GM23338 (cell line): ENCODE measurements at places on chromosomes 2 and 18. TPM values are rescaled to one million over a fixed set of nuclear protein-coding genes. Genes with fewer than 3 reads are reported as not detected.

The CRYGC gene
- total RNA-seq = not detected in 2 replicates

The DTNA gene
- 25.1 and 34.4 TPM in 2 replicates for total RNA-seq

The RIT2 gene
- 0.70 and 1.9 TPM in 2 replicates for total RNA-seq

The ANTXR1 gene
- total RNA-seq = 23.1 and 24.7 TPM in 2 replicates

The PJVK gene
- 2.1 and 3.0 TPM in 2 replicates for total RNA-seq

DNA sequence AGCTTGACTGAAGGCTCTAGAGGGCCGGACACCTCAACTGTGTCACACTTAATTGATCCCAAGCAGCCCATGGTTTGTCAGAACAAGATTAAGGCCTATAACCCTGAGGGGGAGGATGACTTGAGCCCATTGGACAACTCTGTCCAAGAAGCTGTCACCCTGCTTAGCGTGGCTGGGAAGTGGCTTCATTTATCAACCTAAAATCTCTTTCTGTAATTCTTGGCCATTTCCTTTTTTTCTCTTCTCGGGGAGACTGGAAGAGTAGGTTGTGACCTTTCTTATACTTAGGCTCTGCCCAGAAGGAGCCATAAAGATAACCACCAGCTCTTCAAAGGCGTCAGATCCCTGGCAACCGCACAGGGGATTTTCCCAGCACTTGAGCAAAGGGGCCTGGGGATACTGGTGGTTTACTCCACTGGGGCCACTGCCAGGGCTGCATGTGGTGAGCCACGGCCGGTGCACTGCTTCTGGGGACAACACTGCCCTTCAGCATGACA, 265.5 kb downstream of the CYRIA start:
- no peaks in the 10 kb centered on the region for H3K27me3 ChIP-seq
- H3K27ac ChIP-seq = no peak overlapping the region
- H3K4me1 ChIP-seq = no peaks in the 10 kb centered on the region
- no peak for DNase-seq
- no peaks in the 10 kb centered on the region for H3K36me3 ChIP-seq

GRCh38 chr18:53789376-53790247, 434.9 kb downstream of the MBD2 start:
- no peaks in the 10 kb centered on the region for H3K4me1 ChIP-seq
- no peaks in the 10 kb centered on the region for H3K27me3 ChIP-seq
- no peak overlapping the region for H3K27ac ChIP-seq
- no peaks in the 10 kb centered on the region for H3K36me3 ChIP-seq

- H3K4me3 ChIP-seq = no peak overlapping the region
- H3K36me3 ChIP-seq = no peaks in the 10 kb centered on the region
- no peak for DNase-seq
- H3K27ac ChIP-seq = no peak overlapping the region
- H3K4me1 ChIP-seq = peaks cover 61% of the 10 kb centered on the region
Observed at GRCh38 chr2:191252699-191253098, 7.5 kb downstream of the MYO1B start.

DNA sequence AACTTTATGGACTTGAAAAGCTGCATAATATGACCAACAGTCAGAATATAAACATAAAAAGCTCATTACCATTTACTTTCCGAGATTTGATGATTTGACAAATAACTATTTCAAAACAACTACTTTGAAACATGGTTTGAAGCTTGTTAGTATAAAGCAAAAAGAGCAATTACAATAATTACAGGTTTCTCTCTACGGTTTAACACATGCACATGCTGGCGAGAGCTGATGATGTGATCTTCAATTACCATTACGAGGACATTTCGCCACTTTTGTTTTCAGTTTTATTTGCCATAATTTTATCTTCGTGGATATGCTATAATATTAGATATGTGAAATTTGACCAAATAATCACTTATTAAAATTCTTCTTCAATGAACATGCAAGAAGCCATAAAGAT, 270.1 kb downstream of the TCF4 start:
- no peaks in the 10 kb centered on the region for H3K36me3 ChIP-seq
- DNase-seq = no peak
- peaks cover 72% of the 10 kb centered on the region for H3K4me1 ChIP-seq
- no peaks in the 10 kb centered on the region for H3K27me3 ChIP-seq
- H3K27ac ChIP-seq = no peak overlapping the region

GRCh38 chr2:197997083-197997541, 192.7 kb downstream of the PLCL1 start:
- H3K27me3 ChIP-seq = no peaks in the 10 kb centered on the region
- H3K4me1 ChIP-seq = no peaks in the 10 kb centered on the region
- no peak for DNase-seq
- H3K4me3 ChIP-seq = no peak overlapping the region
- H3K27ac ChIP-seq = no peak overlapping the region

DNA sequence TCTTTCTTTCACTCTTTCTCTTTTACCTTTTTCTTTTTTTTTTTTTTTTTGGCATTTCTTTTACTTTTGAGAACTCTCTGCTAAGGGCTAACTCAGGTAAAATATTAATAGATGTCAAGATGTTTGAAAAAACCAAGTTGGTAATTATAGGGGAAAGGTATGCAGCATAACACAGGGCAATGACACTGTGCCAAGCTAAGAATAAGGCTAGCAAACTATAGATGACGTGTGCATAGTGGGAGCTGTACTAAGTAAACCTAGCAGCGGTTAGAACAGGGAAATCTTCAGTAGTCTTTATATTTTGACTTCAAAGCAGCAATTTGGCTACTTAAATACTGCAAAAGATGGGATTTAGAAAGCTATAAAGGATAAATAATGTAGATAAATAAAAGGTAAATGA, 415.4 kb upstream of the RGPD4 start:
- no peaks in the 10 kb centered on the region for H3K27me3 ChIP-seq
- no peak overlapping the region for H3K27ac ChIP-seq
- no peaks in the 10 kb centered on the region for H3K4me1 ChIP-seq
- H3K4me3 ChIP-seq = no peak overlapping the region
